ENCODE measurements at places on chromosomes 13 and 19.
A peak's percentile ranks its signal among the peaks of the same experiment; 100 is the strongest.

GRCh38 chr13:71358218-71358617 lies 508.8 kb downstream of the DACH1 start:
- DNase-seq, result no peak

DNA sequence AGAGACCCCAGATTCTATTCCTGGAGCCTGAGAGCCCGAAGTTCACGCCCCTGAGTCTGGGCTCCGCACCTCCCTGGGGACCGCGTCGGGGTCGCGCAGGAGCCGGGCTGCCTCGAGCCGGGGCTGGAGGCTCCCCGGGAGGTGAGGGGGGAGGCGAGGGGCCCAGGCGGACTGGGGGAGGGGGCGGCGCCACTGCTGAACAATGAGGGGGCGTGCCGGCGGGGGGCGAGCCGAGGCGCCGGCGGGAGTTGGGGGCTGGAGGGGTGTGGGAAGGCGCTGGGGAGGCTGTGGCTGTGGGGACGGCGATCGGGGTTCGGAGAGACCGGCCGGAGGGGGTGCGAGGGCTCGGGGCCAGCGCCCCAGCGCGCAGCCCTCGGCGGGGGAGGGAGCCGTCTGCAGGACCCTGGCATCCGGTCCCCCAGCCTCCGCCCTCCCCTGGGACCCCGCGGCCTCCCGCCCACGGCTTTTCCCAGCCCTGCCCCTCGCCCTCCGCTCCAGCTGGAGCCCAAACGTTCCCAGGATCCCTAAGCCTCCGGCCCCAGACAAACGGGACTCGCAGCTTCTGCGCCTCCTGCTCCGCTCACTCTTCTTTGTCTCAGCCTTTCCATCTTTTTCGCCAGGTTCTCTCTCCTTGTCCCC lies 922 bp downstream of the PLEKHG2 start:
- no peak for DNase-seq

DNA sequence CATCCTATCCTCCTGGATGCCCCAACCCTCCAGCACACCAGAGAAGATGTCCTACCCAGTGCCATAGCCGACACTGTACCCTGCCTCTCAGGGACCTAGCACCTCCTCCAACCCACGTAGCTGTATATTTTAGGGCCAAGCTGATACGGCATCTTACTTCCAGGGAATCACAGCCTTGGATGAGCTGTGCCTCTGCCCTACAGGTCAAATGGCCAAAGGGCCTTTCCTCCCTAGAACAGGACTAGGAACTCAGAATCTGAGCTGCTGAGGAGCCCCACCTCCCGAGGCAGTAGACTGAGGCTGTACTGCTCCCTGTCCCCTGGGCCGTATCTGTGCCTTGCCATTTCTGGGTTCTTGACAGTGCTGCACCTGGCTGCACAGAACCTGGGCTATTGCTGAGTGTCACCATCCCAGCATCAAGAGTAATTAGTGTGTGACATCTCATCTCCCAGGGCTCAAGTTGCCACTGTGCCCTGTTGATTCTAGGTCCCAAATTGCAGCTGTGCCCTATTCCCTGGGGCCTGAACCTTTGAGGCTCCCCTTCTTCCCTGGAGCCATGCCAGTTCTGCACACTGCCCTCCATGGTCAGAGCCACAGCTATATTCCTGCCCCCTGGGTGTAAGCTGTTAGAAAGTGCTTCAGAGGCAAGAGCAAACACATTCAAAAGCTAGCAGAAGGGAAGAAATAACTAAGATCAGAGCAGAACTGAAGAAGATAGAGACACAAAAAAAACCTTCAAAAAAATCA lies 41.0 kb downstream of the VWA8 start:
- DNase-seq, result no peak

DNA sequence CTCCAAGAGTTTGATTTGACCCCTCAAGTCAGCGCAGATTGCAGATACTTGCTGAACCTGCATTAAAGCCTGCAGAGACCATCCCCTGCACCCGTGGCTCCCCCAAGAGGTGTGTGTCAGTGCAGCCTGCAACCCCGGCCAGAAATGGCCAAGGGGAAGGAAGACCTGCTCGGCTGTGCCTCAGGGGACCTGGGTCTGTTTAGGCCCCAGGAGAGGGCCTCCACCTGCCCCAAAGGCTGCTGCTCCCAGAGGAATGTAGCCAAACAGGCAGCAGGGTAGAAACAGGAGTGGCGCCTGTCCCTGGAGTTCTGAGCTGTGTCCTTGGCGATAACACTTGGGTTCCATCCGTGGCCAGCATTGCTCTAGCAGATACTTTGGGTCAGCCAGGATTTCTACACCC lies 8.0 kb downstream of the POP4 start:
- DNase-seq, result no peak

GRCh38 chr19:14405758-14406644 lies 13.1 kb downstream of the DDX39A start:
- peak; percentile 86 for DNase-seq

DNA sequence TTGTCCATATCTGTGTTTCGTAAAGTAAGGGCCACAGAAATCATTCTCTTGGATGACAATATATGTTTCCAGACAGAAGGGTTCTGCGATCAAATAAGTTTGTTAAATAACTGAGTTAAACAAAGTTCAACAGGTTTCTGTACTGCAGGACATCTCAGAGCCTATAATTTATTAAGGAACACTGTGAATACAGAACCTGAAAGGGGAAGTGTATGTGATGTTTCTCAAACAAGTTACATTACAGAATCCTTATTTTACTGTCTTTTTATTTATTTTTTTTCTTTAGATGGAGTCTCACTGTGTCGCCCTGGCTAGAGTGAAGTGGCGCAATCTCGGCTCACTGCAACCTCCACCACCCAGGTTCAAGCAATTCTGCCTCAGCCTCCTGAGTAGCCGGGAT lies 55.4 kb upstream of the GTF2F2 start:
- DNase-seq, result no peak

DNA sequence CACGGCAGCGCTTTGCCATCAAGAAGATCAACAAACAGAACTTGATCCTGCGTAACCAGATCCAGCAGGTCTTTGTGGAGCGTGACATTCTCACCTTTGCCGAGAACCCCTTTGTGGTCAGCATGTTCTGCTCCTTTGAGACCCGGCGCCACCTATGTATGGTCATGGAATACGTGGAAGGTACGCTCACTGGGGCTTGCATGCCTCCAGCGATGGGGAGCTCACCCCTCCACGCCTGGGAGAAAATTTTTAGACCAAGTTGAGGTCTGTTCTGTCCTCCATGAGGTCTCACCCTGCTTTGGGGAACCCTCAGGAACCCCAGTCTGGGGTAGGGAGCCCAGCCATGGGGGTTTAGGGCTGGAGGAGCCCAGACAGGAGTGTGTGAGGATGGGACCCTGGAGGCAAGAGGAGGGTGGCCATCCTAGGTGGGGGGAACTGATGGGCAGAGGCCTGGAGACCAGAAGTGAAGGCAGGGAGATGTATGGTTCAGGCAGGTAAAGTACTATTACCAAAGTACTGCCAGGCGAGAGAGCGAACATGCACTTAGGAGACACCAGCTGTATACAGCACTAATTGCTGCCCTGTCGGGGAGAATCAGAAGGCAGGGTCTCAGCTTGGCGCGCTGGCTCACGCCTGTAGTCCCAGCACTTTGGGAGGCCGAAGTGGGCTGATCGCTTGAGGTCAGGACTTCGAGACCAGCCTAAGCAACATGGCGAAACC lies 22.3 kb upstream of the PIK3R2 start:
- no peak for DNase-seq
